ENCODE measurements at places on chromosomes 5 and 9.
A peak's percentile ranks its signal among the peaks of the same experiment; 100 is the strongest.

GRCh38 chr9:125948887-125949596 lies 201.9 kb downstream of the PBX3 start:
- H3K27ac ChIP-seq: no peak overlapping the region
- H3K4me3 ChIP-seq: no peak overlapping the region
- H3K36me3 ChIP-seq: peaks cover 13% of the 10 kb centered on the region
- H3K27me3 ChIP-seq: no peaks in the 10 kb centered on the region
- DNase-seq: no peak
- no peaks in the 10 kb centered on the region for H3K4me1 ChIP-seq

DNA sequence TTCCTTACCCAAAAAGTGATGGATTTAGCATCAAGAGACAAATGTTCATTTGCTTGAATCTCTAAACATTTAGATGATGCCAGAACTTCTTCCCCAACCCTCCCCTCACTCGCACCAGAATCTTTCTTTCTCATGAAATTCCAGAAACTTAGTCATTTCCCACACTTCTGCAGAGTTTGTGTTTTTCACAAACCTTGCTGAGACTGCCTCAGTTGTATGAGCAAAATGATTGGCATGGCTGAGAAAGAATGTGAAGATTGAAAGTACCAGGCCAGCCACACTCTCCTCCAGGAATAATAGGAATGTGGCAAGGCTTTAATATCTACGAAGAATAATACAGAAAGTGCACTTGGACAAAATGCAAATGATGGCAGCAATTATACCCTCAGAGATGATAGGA lies 428.3 kb upstream of the CDH6 start:
- no peak for DNase-seq
- H3K27me3 ChIP-seq: no peaks in the 10 kb centered on the region
- no peaks in the 10 kb centered on the region for H3K4me1 ChIP-seq
- H3K4me3 ChIP-seq: no peak overlapping the region

DNA sequence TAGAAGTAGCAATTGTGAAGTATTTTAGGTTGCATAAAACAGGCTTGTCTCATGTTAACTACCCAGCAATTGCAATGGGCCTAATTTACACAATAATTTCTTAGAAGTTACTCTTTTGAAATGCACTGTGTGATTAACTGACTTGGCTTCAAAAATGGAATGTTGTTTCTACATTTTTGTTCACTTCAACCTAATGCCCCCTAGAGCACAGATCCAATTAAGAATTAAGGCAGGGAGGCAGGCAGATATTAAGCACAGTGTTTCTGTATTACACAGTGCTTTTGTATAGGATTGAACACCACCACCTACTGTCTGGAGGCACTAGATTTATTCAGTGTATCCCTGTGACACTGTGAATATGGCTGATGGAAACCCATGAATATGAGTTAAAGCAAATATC lies 302.1 kb downstream of the FBXL17 start:
- no peak overlapping the region for H3K4me3 ChIP-seq
- no peaks in the 10 kb centered on the region for H3K4me1 ChIP-seq
- H3K27me3 ChIP-seq: no peaks in the 10 kb centered on the region
- DNase-seq: no peak
- H3K27ac ChIP-seq: no peak overlapping the region
- peaks cover 5% of the 10 kb centered on the region for H3K36me3 ChIP-seq

DNA sequence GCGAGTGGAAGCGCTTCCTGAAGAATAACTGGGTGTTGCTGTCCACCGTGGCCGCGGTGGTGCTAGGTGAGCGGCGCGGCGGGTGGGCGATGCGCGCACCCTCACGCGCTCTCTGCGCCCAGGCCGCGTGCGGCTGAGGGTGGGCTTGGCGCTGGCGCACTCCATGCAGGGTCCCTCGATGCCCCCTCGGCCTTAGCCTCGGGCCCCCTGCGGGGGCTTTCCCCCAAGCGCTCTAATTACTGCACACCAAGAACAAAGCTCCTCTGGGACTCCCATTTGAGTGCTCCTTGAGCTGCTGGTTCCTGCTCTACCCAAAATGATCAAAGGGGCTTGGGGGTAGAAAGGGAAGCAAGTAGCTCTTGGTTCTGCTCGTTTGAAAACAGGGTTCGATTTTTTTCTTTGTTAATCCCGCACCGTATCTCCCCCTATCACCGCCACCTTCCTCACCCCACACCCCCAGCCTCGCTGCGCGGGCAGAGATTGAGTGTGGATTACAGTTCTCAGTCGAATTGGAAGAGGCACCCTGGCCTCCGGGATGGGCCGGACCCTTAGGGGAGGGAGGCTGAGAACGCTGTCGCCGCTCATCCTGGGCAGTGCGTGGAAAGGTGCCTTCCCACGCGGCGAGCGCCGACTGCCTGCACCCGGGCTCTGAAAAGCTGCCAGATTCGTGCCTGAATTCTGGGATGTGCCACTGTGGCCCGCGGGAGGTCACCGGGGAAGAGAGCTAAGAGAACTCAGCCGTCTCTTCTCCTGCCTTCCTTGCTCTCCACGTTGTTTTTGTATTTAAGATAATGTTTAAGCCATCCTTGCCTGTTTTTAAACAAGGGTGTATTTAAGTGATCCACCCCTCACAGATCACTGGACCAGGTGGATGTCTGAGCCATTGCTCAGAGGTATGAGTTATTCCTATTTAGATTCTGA lies 697 bp downstream of the SLC1A1 start:
- H3K4me1 ChIP-seq: peaks cover 15% of the 10 kb centered on the region
- peak overlapping the region; percentile 75 for H3K4me3 ChIP-seq
- H3K36me3 ChIP-seq: no peaks in the 10 kb centered on the region
- no peak for DNase-seq
- H3K27me3 ChIP-seq: peaks cover 52% of the 10 kb centered on the region

GRCh38 chr9:130417602-130418001 lies 27.2 kb upstream of the ASS1 start:
- no peak for DNase-seq
- H3K36me3 ChIP-seq: no peaks in the 10 kb centered on the region
- no peaks in the 10 kb centered on the region for H3K4me1 ChIP-seq
- no peak overlapping the region for H3K4me3 ChIP-seq
- H3K27ac ChIP-seq: no peak overlapping the region

Data from activated naive CD8-positive, alpha-beta T cell treated with anti-CD3 and anti-CD28 coated beads, Interleukin-2, amount 50 U/mL, for 24 hours (primary cell).